ENCODE measurements at places on chromosomes 1 and 21.

DNA sequence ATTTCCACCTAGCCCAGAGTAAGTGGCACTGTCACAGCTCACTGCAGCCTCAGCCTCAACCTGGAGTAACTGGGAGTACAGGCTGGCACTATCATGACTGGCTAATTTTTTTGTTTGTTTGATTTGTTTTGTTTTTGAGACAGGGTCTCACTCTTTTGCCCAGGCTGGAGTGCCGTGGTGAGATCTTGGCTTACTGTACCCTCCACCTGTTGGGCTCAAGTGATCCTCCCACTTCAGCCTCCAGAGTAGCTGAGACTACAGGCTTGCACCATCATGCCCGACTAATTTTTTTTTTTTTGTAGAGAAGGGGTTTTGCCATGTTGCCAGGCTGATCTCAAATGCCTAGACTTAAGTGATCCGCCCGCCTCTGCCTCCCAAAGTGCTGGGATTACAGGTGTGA is 2.5 kb downstream of the UCK2 start:
- no peak for DNase-seq

DNA sequence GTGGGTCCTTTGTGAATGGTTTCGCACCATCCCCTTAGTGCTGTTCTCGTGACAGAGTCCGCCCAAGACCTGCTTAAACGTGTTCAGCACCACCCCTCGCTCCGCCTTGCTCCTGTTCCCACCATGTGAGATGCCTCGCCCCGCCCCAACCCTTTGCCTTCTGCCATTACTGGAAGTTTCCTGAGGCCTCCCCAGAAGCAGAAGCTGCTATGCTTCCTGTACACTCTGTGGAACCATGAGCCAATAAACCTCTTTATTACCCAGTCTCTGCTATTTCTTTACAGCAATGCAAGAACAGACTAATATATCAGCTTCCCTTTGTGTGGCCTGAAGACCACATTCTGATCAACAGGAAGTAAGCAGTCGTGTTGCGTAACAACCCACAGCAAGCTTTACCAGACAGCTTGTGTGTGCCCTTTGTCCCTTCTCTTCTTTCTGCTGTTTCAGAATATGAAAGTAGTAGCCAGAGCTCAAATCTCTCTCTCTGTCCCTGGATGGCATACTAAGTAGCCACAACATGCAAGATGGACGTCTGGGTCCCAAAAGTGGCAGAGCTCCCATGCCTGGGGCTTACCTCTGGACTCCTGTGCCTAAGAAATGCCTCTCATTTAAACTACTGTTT is 14.1 kb downstream of the HENMT1 start:
- DNase-seq = peak; percentile 13

DNA sequence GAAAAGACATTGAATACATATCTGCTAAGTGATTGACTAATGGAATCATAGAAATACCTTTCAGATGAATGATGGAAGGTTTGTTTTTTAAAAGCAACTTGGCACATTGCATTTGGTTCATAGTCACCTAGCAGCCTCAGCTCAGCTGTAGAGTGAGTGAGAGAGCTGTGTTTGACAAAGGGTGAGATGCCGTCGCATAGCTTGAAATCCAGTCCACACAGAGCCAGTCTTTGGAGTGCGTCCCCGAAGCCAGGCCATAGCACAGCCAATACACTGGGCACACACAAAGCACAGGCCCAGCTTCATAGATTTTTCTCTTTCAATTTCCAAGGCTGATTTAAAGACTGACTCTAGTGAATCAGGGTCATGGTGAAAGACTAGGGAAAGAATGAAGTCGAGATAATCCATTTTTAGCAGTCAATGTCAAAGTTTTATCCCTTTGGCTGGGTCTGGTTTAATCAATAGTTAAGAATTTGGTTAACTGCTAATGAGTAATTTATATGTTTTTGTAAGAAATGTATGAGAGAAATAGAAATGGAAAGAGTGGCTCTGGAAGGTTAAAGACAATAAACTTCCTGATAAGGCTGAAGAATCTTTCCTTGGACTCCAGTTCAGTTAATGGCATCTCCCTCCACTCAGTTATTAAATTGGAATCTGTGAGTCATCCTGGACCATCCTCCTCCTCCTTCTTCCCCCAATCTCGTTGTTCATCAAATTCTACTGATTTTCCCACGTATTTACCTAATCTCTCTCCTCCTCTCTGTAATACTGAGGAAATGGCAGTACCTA is 101.2 kb upstream of the IRF2BP2 start:
- DNase-seq = no peak

DNA sequence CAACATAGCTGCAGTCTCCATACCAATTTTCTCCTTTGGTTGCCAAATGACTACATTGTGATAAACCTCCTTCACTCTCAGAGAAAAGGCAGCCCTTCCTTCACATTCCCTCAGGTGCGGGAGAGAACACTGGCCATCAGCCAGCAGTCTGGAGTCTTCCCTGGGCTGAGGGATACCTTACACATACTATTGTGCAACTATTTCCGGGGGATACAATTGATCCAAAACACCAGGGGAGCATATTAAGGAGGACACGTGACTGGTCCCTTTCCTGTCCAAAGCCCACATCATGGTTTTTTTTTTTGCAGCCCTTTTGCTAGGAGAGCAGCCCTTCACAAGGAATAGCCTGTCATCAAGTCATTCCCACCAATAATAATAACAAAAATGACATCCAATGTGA is 172.1 kb upstream of the ZRANB2 start:
- no peak for DNase-seq

- no peak for DNase-seq
Observed at GRCh38 chr1:113091988-113092594, 19.1 kb downstream of the LRIG2 start.

DNA sequence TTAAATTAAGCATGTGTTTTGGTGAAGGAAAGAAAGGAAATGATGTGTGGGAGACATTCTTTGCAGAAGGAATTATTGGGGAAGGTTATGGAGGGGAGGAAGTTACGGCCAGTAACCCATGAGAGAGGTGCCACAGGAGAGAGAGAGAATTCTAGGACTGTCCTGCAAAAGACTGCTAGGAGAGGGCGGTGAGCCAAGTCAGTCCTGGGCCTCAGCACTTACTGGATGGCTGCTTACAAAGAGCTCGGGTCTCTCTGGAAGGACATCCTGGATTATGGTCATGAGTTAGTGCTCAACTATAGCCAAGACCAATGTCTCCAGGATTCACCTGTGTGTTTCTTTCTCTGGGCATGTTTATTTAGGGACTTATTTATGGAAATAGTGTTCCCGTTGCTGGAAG is 74.4 kb upstream of the HSD17B7 start:
- no peak for DNase-seq

GRCh38 chr1:97603776-97604175 is 317.1 kb downstream of the DPYD start:
- no peak for DNase-seq

GRCh38 chr1:204084247-204084772 is 11.4 kb downstream of the SOX13 start:
- DNase-seq = no peak

- DNase-seq = no peak
Observed at GRCh38 chr1:37265786-37266667, 208.4 kb upstream of the ZC3H12A start.

DNA sequence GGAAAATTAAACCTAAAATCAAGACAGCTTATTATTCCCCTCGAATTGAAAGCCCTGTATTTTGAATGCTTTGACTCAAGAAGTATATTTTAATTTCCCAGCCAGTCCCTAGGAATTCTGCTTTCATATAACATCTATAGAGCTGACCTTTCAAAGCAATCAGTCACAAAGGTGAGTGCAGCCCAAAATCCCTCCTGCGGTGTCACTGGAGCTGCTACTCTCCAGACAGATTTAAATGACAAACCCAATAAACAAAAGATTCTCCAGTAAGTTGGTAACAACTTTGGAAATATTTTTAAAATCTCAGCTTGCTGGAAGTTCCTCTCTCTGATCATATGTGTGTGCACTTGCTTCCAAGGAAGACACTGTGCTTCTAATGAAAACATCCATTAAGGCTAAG is 14.7 kb downstream of the PLPP3 start:
- no peak for DNase-seq

GRCh38 chr1:183219616-183220009 is 33.5 kb downstream of the LAMC2 start:
- no peak for DNase-seq

- DNase-seq = no peak
Observed at GRCh38 chr21:41928621-41929220, 25.1 kb downstream of the C2CD2 start.

DNA sequence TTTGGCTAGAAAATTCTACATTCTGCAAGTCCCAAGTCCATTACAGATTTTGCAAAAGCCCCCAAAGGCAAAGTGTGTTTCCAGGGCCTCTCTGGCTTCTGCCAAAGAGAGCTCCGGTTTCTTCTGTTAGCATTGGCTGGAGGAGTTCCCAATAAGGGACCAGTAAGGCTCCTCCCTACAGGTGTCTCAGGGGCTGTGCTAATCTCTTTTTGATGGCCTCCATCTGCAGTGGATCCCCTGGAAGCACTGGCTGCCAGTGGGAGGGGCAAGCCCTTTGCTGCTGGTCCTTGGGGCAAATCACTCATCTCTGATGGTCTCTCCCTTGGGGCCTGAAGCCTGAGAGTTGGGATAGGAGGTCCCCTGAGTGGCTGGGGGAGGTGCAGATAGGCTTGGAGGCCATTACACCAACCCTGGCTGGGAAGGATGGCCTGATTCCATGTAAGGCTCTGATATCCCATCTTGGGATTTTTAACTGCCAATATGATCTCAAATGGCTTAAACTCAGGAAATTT is 89.1 kb upstream of the USP24 start:
- no peak for DNase-seq

GRCh38 chr1:156347331-156347730 is 9.0 kb downstream of the TSACC start:
- no peak for DNase-seq

- DNase-seq = no peak
Observed at GRCh38 chr21:37579356-37579755, 212.8 kb downstream of the DYRK1A start.

GRCh38 chr1:30034627-30035521 is 688.5 kb downstream of the MATN1 start:
- DNase-seq = no peak

DNA sequence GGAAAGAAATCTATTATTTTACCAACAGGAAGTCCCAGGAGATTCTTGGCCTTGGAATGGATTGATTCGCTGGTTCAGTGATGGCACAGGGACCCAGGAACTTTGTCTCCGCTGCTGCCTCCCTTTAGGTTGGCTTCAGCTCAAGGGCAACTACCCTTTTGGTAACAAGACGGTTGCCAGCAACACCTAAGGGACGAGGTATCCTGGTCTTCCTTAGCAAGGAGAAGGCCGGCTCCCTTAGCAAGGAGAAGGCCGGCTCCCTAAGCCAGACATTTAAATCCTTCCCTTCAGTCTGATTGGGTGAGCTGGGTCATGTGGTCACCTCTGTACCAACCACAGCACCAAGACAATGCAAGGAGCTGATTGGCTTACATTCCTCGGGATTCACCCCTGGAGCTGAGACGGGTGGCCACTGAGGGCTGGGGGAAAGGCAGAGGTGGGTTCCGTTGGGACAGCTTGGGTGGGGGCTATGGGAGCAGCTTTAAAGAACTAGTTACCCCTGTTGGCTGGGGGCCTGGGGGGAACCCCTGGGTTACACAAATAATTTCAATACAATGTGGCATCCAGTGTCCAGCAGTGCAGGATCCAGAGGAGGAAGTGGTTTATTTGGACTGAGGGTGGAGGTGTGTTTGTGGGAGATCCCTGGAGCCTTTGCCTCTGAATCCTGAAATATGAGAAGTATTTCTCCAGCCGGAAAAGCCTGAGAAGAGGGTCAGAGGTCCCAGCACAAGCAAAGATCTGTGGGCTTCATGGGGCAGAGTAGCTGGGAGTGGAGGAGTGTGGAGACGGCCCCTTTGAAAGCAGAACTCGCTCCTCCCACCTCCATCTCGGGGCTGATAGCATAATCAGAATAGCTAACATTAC is 20.7 kb upstream of the CLIC4 start:
- no peak for DNase-seq

- DNase-seq = peak; percentile 19
Observed at GRCh38 chr1:225653463-225654276, 747 bp upstream of the ENAH start.

GRCh38 chr1:42928859-42929258 is 29.8 kb downstream of the SLC2A1 start:
- no peak for DNase-seq

- DNase-seq = no peak
Observed at GRCh38 chr1:155009221-155009711, 6.7 kb downstream of the ZBTB7B start.

- peak; percentile 31 for DNase-seq
Observed at GRCh38 chr1:150976879-150977694, 2.5 kb upstream of the CERS2 start.

DNA sequence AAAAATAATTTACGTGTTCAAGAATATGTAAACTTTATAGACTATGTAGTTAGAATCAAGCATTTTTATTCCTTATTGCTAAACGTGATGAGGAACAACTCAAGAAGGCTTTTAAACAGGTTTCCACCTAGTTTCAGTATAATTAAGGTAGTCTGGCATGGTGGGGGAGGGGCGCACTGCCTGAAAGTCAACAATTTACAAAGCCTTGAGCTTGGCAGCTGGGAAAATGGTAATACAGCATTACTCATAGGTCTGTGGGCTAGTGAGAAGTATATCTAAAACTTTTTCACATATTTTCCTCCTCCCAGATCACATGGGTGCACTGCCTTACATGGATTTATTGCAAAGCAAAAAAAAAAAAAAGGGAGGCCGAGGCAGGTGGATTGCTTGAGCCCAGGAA is 75.2 kb downstream of the EVI5 start:
- no peak for DNase-seq

DNA sequence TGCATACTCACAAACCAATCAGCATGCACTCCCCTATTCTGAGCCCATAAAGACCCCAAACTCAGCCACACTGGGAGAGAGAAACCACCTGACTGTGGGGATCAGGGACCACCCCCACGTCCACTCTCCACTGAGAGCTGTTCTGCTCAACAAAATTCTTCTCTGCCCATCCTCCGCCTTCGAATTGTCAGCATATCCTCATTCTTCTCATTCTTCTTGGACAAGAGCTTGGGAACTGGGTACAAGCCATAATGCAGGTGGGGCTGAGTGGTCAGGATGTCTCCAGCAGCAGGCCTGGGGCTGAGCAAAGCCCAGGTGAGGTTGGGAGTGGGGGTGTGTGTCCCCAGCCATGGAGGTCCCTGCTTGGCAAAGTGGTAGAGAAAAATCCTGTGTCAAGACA is 34.6 kb upstream of the IFNGR2 start:
- DNase-seq = no peak

- no peak for DNase-seq
Observed at GRCh38 chr1:226233293-226233692, 9.8 kb downstream of the MIXL1 start.

DNA sequence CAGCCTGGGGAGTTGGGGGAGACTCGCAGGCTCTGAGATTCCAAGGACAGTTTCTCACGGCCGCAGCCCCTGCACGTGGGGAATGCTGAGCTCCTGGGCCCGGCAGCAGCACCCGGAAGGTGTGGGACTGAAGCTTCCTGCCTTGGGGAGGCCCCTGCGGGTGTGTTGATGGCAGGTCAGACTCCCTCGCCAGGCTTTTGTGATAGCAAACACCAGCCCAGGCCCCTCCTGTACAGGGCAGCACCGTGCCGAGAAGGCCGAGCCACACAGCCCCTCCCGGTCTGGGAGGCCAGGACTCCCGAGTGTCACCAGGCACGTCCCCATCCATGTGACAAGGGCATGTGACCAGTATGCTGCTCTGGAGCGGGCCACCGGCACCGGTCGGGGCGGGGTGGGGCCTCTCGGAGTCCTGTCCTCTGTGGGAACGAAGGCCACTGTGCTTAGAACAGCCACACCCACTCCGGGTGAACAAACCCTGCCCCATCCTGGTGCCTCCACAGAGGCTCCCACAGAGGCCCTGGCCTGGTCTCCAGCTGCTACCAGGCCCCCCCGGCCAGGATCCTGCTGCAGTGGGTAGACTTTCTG is 31.1 kb upstream of the ARHGEF16 start:
- DNase-seq = no peak

GRCh38 chr1:54507033-54507870 is 40.8 kb upstream of the ACOT11 start:
- no peak for DNase-seq
